ENCODE measurements at places on chromosomes 11 and 22.

- no peak for DNase-seq
Measured at GRCh38 chr11:18485913-18486528, 30.4 kb downstream of the LDHAL6A start.

DNA sequence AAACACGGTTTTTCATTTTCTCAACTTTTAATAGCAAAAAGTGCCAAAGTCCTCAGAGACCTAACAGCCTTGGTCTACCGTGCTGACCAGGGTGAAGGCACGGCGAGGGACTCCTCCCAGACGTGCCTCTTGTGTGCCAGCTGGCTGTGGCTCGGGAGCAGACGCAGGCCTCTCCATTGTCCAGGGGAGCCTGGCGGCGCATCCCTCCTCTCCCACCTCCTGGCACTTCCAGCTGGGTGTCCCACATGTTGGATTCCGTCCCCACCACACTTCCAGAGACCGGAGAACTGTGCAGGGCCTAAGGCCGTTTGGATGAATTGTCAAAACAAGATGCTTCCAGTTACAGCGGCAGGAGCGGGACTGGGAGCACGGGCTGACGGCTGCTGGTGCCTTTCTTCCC, 11.6 kb downstream of the CDPF1 start:
- DNase-seq, result no peak

DNA sequence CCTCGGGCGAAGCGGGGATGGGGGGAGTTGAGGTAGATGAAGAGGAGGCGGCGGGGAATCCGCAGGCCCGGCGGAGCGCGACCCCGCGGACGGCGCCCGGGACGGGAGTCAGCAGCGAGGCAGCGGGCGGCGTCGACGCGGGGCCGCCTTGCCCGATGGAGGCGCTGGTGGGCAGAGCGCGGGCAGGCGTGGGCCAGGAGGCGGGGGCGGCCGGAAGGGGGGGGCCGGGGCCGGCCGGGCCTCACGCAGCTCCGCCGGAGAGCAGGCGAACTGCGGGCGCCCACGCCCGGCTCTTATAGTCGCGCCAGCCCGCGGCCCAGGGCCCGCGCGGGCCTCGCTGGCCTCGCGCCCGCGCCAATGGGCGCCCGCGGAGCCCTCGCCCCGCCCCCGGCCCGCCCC, at the start of gene IGF2:
Gene IGF2 (minus strand): TSS at position 267 of the 399 bp plus-strand sequence. CDS start 3,866 bp downstream, outside the sequence.
- DNase-seq, result no peak

DNA sequence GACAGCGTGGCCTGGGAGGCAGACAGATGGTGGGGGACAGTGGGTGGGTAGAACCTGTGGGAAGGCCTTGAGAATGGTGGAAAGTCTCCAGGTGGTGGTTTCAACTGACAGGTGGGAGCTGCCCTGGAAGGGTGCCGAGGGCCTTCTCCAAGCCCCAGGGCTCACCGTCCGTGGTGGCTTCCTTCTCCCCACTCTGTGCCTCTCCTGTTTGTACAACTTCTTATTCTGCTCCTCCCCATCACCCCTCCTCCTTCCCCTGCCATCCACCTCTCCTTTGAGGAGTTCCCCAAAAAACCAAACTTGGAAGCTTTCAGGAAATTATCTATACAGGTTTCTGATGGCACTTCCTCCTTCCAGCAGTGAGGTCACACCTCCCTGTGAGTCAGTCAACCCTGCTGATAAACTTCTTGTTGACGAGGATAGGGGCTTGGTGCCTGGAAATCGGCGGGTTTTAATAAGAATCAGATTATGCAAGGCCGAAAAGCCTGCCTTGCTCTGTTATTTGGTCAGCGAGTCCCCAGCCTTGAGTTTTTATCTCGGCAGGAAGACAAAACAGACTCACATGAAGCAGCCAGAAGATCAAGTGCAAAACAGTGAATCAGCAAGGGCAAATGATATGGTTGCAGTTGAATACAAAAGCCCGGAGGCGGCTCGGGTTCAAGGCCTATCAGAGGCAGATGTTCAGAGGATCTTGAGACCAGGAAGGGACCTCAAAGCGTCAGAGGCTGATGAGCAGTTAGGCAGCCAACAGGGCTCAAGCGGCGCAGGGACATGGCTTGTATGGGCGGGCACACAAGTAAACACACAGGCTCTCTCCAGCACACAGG, 9.5 kb upstream of the ST3GAL4 start:
- DNase-seq, result peak; percentile 91

GRCh38 chr22:32707971-32708370, 93.5 kb upstream of the TIMP3 start:
- DNase-seq, result no peak

DNA sequence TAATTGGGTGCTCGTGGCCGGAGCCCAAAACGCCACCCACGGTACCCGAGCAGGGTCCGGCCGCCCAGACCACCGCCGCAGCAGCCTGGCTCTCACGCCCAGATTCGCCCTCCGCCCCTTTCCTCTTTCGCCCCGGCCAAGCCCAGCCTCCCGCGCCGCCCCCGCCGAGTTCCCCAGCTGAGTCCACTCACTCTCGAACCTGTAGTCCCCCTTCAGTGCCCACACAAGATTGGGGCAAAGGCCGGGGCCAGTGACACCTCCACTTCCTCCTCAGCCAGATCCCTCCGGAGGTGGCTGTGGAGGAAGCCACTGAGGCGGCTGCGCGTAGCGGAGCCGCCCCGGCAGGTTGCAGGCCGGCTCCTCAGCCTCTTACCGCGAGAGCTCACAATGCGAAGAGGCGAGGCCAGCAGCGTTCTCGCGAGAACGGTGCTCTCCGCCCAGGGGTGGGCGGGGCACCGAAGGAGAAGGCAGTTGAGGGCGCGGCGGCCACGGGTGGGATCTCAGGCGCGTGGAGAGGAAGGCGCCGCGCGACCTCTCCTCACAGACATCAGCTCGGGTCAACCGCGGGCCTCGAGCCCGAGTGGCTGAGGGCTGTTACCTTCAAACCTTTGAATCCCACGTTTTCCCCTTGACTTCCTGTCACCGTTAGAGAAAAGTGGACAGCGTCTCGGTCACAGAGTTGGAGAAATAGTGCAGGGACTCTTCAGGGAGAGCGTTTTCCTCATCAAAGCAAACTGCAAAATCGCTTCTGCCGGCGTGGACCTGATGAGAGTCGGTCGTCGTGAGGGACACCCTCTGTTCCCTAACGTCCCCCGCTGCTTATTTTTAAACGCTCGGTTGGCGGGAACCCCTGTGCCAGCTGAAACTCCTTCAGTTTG, at the start of gene BTBD10:
Gene BTBD10 (minus strand): TSS at position 322 of the 878 bp plus-strand sequence. CDS start 18,098 bp downstream, outside the sequence.
- DNase-seq, result peak; percentile 95

- DNase-seq, result no peak
Measured at GRCh38 chr11:130671801-130672700, 223.6 kb downstream of the ADAMTS15 start.

DNA sequence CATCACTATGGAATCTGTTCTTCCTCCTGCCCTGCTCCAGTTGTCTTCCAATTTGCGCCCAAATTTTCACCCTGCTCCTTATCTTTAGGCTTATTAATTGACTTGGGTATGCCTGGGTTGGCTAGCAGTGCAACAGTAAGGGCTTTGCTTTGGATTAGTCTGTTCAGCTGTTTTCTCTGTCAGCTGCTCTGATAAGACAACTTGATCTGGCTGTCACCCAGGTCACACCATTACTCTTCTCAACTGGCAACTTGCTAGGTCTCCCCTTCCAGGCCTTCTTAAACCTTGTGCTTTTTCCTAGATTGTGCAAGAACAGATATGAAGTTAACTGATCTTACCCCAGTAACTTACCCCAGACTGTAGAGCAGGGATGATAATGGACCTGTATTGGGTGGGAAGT, 357.8 kb upstream of the LARGE1 start:
- no peak for DNase-seq

GRCh38 chr11:30740091-30740490, 153.9 kb upstream of the MPPED2 start:
- DNase-seq, result no peak

GRCh38 chr11:60316317-60316716, 10.7 kb upstream of the MS4A6E start:
- no peak for DNase-seq

- DNase-seq, result no peak
Measured at GRCh38 chr11:28584992-28585391, 476.8 kb downstream of the METTL15 start.

- DNase-seq, result peak; percentile 86
Measured at GRCh38 chr22:35150183-35151107, 84.5 kb downstream of the ISX start.

DNA sequence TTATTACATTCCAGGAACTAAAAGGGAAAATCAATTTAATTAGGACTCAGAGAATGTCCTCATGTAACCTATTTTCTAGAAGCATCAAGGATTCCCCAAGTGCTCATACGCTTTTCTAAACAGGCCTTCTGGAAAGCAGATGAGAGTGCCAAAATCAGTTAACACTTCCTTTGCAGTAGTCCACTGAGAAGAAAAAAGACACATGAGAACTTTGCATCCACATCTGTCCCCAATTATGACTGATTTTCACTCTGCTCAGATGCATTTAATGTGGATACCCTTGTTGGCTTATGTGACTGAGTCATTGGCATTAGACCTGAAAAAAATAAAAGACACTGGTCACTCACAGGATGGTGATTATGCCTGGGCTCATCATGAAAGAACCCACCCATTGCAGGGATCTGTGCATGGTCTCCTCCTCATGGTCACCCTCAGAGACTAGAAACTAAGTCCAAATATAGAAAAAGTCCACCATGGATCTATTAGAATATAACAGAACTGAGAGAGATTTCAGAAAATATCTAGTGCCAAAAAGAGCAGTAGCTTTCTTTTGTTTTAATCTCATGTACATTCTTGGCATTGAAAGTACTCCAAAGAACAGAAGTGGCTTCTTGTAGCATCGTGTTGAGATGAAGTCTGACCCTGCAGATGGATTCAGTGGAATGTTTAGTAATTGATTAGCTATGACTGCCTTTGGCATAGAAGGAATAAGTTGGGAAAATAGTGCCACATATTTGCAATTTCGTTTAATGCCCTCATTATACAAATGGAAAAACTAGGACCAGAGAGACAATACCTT, 48.8 kb upstream of the FIBIN start:
- DNase-seq, result no peak

GRCh38 chr11:63667995-63668795, 3.0 kb downstream of the ATL3 start:
- no peak for DNase-seq

DNA sequence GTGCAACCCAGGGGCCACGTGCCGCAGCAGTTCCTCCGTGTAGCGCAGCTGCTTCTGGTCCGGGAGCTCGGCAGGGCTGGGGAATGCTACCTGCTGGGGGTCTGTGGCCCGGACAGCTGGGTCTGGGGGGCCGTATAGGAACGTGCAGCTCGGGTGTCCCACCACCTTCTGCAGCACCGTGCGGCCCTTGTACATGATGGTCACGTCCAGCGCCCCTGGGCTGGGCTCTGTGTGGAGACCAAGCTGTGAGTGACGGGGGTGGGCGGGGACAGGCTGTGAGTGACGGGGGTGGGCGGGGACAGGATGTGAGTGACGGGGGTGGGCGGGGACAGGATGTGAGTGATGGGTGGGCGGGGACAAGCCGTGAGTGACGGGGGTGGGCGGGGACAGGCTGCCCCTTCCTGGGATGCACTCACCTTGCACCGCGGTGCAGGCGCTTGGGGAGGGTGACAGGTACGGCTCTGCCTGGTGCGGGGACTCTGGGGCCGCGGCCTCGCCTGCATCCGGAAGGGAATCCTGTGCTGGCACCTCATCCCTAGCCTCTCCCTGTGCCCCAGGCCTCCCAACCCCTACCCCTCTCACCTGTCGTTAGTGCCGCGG, 2.3 kb downstream of the IRF7 start:
- no peak for DNase-seq

GRCh38 chr11:57586711-57587245, 10.7 kb upstream of the SERPING1 start:
- no peak for DNase-seq

GRCh38 chr11:9600644-9601036, 27.2 kb downstream of the WEE1 start:
- DNase-seq, result no peak

DNA sequence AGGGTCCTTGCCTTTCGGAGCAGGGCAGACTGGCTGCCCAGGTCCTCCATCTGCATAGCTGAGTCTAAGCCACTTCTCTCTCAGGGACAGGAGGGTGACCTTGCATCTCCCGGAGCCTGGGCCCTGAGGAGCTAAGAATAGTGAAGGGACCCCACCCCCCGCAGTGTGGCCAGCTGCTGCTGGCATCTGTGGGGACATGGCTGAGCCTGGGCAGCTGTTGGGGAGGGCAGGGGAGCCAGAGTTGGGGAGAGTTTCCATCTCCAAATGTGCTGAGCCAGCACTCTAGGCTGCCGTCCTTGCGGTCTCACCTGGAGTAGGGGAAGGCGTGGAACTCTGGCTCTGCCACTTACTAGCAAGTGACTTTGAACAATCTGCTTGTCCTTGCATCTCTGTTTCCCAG, 34.8 kb upstream of the SHISAL1 start:
- DNase-seq, result no peak

- DNase-seq, result no peak
Measured at GRCh38 chr11:74871037-74871436, 77.9 kb downstream of the XRRA1 start.

- DNase-seq, result no peak
Measured at GRCh38 chr11:111562692-111563389, 22.3 kb downstream of the LAYN start.

GRCh38 chr22:36925388-36926290, 12.2 kb downstream of the CSF2RB start:
- no peak for DNase-seq

DNA sequence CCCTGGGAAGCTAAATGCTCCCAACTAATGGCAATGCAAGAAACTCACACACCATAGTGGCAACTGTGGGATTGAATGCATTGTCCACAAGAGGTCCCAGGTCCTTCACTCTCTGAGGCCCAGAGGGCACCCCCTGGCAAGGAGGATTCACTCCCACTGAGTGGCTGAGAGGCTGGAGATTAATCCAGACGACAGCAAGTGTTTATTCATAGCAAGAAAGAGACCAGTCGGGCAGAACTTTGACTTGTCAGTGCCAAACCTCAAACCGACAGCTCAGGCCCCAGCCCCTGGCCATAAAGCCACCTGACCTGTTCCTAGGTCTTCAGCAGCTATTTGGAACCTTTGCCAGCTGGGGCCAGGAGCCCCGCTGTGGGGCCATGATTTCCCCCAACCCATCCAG, 54.5 kb upstream of the MPEG1 start:
- no peak for DNase-seq

All from KBM-7 (cell line).